ENCODE measurements at places on chromosomes 5 and 9.

DNA sequence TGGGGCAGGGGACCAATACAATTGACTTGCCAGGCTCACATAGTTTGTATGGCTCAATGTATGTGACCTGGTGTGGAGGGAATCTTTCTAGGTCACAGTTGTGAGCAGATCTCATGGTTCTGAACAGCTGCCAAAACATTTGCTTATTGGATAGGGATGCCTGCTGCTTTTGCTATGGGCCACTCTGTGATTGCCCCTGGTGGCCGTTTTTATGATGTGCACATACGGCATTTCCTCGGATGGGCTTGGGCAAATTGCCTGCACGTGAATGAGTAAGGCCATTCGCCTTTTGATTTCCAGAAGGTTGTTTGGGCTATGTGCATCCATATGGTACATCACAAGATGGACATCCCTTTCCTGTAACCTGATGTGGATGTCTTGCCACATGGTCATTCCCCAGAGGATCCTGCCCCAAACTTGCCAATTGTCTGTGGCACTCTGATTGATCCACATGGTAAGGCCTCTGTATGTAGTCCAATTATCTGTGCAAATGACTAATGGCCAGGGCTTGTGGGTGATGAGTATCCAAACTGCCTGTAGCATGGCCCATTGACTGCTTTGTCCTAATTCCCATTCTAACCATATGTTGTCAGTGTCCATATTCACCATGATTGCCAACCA is 10.7 kb upstream of the SLC22A4 start:
- no peak for DNase-seq

- no peak for DNase-seq
These were observed 18.4 kb downstream of the FNBP1 start for GRCh38 chr9:130024597-130024994.

DNA sequence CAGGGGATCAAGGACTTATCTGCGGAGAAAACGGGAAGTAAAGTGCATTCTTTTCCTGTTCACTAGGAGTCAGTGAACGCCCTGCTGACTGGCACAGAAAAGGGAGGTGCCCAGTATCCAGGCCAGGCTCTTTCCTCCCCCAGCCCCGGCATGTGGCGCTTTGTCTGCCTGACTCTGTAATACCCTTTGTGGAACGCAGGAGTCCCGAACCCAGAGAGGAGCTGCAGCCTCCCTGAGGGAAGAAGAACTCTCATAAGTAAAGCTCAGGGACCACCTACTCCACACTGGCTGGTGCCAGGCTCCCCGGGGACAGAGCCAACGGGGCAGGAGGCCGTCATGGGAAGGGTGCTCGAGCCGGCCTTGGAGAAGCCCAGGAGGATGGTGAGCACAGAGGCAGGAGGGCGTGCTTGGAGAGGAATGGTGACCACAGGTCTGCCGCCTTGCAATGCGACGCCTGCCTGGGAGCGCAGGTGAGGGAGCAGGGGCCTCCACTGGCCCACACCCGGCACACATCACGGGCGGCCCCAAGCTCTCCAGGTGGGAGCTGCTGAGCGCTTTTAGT is 31.5 kb downstream of the VAV2 start:
- DNase-seq, result no peak

DNA sequence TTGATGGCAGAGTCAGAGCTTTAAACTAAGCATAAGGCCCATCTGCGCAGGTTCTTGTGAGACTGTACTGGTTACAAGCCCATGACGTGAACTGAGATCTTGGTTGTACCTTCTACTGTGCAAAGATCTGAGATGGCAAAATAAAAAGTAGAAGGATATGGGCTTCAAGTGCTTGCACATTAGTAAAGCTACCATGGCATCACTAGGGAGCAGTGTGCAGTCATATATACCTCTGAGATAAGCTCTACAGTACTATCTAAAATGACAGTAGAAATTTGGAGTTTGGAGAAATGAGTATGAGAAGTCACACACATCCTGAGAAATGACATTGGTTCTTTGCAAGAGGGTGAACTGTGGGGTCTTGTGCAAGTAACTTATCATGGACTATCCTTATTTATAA is 408.2 kb upstream of the PRR16 start:
- no peak for DNase-seq

DNA sequence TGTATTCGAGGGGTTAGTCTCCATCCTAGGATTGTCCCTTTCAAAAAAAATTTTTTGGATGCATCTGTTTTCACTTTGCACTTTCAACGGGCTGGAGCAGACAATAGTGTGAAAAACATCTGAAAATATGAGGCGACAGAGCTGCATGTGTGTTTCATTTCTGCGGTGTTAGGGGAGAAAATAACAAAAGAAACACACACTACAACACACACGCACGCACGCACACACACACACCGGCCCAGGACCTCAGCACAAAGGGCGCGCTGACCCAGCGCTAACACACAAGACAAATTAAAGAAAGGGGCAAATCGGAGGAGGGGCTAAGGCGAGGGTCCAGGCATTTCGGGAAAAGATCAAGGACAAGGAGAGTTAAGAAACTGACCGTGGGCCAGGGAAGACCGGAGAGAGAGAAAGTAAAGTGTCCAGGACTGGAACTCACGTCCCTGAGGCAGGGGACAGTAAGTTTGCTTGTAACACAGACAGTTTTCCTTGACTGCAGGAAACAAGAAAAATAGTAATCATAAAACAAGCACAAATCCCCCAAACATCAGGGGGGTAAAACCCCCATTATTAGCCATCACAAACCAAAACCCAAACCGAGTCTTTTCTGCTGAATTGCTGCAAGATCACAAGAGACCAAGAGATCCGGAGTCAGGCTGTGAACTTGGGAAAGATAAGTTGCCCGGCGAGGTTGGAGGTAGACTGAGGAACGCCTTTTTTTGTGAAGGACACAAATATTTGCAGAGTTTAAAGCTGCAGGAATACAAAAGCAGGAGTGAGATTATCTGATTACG is 302.1 kb downstream of the PARP8 start:
- no peak for DNase-seq
